ENCODE measurements at places on chromosomes 1 and 21. TPM values are rescaled to one million over a fixed set of nuclear protein-coding genes. Genes with fewer than 3 reads are reported as not detected.

Gene IPP
- total RNA-seq: 26.8 TPM

Gene COA7
- total RNA-seq: 29.1 TPM

Gene TCP10L
- total RNA-seq: 0.63 TPM

Gene KANK4
- not detected for total RNA-seq

Gene FAM76A
- 7.6 TPM for total RNA-seq

Gene FCGR3A
- 8.1 TPM for total RNA-seq

DNA sequence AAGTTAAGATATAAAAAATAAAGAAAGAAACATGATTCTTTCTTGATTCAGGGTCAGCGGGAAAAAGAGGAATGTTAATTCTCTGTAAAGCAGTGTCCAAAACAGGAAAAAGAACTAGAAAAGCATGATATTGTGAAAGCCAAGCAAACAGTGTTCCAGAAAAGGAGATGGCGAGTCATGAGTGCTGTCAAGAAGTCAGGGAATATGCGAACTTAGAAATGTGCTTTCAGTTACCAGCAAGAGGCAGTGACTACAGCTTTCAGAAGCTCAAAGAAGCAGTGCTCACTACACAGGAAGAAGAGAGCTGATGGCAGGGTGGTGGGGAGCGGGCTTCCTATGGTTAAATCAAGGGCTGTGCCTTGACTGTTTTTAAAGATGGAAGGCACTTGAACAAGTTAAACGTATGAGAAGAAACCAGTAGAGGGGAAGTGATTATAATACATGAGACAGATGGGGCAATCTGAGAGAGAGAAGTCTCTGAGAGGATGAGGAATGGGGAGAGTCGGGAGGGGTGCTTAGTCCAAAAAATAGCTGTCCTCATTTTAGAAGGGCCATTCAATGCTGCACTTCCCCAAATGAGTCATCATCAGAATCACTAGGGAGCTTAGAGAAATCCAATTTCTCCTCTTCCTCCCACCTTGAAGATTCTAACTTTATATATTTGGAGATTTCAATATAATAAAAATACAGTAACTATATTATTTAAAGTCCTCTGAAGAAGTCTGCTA is 90.4 kb downstream of the KCNK1 start:
- DNase-seq: no peak

GRCh38 chr1:58434607-58435006 is 111.9 kb downstream of the OMA1 start:
- DNase-seq: no peak

GRCh38 chr21:16789636-16790035 is 723.2 kb upstream of the CXADR start:
- DNase-seq: no peak

DNA sequence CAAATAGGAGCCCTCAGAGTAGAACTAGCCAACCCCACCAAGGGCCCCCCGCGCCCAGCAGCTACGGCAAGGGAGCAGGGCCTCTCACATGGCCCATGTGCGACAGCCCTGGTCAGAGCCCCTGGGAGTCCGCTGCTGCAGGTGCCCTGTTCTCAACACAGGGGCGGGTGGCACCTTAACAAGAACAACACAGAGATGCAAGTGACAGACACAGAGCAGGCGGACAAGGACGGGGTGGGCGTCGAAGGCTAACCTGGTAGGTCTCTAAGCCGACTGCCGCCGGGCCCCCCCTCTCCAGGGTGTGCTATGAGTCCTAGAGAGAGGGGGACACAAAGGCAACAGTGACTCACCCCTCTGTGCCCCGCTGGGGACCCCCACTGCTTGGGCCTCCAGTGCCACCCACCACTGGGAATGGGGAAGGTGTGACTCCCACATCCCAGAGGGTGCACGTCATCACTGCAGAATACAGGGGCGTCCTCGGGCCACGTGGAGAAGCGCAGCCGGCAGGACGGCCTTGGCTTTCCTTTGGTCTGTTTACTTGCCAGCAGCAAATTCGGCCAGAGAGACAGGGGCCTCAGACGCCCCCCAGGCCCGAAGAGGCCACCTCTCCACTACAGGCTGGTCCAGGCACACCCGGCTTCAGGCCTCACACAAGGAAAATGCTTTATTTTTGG is 44.8 kb downstream of the PRDM15 start:
- no peak for DNase-seq

DNA sequence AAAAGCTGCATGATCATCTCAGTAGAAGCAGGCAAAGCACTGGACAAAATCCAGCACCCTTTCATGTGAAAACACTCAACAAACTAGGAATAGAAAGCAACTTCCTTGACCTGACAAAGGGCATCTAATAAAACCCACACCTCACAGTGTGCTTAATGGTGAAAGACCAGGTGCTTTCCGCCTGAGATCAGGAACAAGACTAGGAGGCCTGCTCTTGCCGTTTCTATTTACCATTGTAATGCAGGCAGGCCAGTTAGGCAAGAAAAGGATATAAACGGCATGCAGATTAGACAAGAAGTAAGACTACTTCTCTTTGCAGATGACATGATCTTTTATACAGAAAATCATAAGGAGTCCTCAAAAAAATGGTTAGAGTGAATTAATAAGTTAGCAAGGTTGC is 37.2 kb downstream of the SLC37A1 start:
- DNase-seq: no peak

- DNase-seq: no peak
Measured at GRCh38 chr1:60145771-60146170, 72.2 kb upstream of the C1orf87 start.

GRCh38 chr21:33828083-33828482 is 87.5 kb downstream of the ATP5PO start:
- DNase-seq: no peak

DNA sequence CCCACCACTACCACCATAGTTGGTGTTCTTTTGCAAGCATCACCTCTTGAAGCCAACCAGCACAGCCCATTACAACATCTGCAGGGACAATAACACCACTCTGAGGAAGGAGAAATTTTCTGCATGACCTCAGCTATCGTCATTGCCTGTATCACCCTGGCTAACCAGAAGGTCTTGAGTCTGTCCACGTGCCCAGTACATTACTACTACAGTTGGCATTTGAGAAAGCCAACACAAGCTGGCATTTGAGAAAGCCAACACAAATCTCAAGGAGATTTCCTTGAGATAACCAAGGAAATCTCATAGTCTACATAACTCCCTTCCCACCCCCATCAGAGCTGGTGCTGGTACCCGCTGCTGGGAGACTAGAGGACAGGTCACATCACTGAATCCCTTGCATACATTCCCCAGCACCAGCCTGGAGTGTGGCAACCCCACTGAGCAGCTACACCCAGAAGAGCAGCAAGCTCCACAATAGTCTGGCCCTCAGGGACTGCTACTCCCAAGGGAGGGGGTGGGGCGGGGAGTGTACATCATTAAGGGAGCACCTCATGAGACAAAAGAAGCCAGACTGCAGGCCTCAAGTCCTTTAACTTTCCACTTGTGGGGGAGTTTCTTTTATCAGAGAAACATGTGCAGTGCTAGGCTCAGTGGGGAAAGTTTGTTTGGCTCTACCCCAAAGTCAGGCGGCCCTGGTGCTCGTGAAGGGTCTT is 46.0 kb upstream of the GUCA2A start:
- no peak for DNase-seq

- DNase-seq: no peak
Measured at GRCh38 chr1:44696789-44697345, 22.4 kb downstream of the ARMH1 start.

Data from psoas muscle (tissue), 8 donors.